Suprapubic skin (tissue), 4 donors: ENCODE measurements at places on chromosomes 2 and 18. TPM values are rescaled to one million over a fixed set of nuclear protein-coding genes. Genes with fewer than 3 reads are reported as not detected.

Gene EML6
- total RNA-seq = 5.0 TPM

Gene KRTCAP3
- 50.1 TPM for total RNA-seq

DNA sequence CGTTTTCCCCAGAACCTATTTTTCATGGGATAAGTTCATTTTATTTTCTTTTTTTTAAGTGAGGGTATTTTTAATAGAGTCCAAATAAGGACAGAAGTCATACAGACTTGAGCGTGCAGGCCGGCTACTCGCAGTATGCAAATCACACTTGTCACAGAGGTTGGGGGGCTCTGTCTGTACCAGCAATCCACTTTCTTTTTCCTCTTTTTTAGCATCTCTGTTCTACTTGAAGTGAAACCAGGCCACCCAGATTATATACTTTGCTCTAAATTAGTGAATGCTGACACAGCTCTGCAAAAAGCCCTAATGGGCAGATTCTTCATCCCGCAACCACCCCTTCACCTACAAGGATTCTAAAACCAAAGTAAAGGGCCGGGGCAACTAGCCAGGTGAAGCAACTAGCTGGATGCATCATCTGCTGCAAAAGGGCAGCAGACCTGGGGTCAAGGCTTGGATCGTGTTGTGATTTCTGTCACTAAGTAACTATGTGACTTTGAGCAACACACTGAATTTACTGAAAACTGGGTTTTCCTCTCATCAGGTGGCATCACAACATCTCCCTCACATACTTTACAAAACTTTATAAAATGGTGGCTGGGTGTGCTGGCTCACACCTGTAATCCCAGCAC, 18.4 kb downstream of the KDSR start:
- DNase-seq = no peak

- no peak for DNase-seq
These were observed 95.4 kb downstream of the FHOD3 start for GRCh38 chr18:36392979-36393287.

DNA sequence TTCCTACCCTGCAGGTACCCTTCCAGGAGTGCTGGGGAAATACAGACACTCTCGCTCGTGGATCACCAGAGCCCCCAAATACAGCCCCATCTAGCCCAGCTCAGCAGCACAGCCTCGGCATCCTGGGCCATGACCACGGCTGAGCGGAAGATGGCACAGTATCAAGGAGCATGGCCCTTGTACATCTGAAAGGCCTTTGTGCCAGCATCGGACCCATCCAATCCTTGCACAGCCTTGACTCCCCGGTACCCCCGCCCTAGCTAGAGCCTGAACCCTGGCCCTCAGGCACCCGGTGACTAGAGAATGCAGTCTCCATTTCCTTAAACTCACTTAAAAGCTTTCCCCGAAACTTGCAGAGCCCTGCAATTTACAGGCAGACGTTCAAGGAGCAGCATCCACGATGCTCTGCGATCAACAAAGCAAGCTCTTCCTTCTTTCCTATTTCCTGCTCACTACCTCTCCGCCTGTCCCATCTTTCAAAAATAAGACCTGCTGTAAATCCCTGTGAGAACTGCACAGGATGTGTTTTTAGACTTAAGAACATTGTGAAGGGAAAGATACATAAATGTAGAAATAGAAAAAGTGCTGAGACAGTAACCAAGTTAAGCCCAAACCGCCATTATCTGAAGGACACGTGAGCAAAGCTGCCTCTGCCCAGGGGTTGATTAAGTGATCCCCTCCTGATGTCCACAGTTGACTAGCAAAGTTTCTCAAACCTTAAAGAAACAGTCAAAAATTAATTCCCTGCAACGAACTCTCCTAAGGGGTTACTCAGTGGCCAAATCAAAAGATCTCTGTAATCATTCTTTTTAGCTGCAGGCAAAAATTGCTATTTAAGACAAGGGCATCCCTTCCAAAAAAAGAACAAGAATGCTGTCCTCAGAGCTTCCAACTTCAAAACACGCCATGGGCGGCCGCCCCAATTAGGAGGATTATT, 48.5 kb downstream of the ZNF516 start:
- DNase-seq = peak; percentile 61
